ENCODE measurements at places on chromosomes 13 and 19.

DNA sequence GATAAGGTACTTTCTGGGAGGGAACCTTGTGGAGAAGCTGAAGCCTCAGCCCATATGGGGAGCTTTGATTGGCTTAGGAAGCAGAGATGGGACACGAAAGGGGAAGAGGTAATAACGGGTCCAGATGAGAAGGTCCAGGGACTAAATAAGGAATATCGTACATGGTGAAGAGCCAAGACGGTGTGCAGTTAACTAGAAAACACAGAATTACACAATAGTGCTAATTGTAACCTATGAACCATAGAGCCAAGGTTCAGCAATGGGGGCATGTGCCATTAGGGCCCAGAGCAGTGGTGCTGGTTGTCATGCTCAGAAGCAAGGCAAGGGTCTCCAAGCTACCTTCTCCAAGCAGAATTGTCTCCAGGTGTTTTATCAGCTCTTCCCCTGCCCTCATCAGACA lies 106.1 kb downstream of the IRS2 start:
- no peak for DNase-seq

- DNase-seq = no peak
Measured at GRCh38 chr13:113532156-113532806, 41.8 kb upstream of the DCUN1D2 start.

DNA sequence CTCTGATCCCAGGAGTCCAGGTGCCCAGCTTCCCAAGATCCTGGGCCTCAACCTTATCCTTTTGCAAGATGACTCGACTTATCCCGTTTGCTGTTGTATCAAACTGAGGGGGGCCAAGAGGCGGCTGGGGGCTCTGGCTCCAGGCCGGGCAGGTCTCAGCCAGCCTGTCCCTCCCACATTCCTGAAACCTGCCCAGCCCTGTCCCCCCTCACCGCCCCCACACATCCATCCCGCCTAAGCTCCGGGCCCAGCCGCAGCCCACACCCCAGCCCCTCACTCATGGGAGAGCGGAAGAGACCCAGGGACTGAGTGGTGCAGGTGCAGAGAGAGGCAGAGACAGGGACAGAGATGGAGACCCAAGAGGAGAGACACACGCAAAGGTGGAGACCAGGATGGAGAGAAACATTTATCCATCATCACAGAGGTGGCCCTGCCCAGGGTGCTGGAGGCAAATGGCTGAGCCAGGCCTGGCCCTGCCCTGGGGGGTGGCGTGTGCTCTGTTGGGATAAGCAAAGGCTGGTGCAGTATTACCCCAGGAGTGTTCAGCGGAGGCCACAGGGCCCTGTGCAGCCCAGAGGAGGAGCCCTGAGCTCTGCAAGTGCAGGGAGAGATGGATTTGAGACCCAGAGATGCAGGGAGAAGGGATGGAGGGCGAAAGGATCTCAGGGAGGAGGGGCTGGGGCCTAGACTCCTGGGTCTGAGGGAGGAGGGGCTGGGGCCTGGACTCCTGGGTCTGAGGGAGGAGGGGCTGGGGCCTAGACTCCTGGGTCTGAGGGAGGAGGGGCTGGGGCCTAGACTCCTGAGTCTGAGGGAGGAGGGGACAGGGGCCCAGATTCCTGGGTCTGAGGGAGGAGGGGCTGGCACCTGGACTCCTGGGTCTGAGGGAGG lies 1.6 kb downstream of the BCAM start:
- DNase-seq = no peak

GRCh38 chr13:45393941-45394570 lies 24.1 kb downstream of the SLC25A30 start:
- no peak for DNase-seq

- DNase-seq = no peak
Measured at GRCh38 chr13:30900952-30901749, 4.9 kb upstream of the MEDAG start.

DNA sequence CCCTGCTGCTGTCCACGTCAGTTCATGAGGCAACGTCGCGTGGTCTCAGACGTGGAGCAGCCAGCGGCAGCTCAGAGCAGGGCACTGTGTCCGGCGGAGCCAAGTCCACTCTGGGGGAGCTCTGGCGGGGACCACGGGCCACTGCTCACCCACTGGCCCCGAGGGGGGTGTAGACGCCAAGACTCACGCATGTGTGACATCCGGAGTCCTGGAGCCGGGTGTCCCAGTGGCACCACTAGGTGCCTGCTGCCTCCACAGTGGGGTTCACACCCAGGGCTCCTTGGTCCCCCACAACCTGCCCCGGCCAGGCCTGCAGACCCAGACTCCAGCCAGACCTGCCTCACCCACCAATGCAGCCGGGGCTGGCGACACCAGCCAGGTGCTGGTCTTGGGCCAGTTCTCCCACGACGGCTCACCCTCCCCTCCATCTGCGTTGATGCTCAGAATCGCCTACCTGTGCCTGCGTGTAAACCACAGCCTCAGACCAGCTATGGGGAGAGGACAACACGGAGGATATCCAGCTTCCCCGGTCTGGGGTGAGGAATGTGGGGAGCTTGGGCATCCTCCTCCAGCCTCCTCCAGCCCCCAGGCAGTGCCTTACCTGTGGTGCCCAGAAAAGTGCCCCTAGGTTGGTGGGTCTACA lies 6.6 kb downstream of the FSTL3 start:
- DNase-seq = no peak

DNA sequence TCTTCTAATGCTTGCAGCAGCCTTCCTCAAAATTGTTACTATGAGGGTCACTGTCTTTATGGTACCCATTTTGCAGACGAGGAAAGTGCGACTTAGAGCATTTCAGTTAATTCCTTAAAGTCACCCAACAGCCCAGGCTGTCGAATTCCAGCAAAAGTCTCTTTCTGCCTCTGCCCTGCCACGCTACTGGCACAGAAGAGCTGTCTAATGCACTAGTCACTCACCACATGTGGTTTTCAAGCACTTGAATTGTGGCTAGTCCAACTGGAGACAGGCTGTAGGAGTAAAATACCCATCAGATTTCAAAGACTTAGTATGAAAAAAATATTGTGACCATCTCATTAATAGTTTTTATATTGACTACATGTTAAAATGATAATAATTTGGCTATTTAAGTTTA lies 1.7 kb downstream of the FPR1 start:
- no peak for DNase-seq

GRCh38 chr13:109790086-109790485 lies 3.7 kb upstream of the IRS2 start:
- DNase-seq = no peak

GRCh38 chr19:11034449-11035213 lies 54.6 kb upstream of the LDLR start:
- DNase-seq = no peak

DNA sequence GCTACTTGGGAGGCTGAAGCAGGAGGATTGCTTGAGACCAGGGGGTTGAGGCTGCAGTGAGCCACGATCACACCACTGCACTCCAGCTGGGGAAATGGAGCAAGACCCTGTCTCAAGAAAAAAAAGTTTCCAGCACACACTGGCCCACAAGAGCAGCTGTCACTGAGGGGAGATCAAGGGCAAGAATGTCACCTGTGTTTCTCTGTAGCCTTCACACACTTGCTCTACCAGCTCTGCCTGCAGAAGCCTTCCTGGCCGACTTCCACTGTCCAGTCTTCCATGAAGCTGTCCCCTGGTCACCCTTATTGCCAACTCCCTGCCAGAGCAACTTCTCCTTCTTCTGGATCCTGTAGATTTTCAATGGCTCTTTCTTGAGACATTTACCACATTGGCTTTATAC lies 158.0 kb downstream of the KCTD15 start:
- DNase-seq = no peak

DNA sequence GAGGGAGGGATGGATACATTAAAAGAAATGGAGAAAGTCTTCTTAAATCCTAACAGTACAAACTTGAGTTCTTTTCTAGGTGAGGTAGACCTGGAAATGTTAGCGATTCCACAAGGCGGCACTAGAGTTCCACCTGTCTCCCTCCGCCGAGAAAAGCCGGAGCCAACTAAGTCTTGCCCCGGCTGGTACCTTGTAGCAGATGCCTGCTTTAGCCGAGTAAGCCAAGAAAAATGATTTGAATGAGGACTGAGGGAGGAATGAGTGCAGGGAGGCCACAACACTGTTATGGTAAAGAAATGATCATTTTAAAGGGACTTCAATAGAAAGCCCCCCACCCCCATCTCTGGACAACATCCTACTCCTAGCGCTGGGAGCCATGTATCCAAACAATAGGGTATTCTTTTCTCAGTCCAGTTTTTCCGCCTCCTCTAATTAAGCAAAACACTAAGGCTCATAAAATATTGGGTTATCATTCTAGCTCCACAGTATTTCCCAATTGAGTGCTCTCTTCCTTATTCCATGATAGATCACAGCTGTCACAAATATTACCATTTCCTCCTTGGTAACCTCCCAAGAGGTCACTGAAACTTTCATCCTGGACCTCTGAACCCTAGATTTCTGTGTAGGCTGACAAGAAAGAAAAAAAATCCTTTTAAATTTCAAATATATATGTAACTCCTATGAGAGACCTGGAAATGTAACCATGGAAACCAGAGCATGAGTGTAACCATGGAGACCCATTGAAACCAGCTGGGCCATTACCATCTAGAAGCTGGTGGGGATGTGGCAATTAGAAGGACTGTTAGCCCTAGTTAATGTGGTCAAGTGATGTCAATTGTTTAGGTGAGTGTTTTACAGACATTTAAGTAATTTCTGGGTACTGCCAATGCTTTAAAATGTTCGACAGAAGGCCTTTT lies 58.3 kb downstream of the GPALPP1 start:
- DNase-seq = peak; percentile 62

DNA sequence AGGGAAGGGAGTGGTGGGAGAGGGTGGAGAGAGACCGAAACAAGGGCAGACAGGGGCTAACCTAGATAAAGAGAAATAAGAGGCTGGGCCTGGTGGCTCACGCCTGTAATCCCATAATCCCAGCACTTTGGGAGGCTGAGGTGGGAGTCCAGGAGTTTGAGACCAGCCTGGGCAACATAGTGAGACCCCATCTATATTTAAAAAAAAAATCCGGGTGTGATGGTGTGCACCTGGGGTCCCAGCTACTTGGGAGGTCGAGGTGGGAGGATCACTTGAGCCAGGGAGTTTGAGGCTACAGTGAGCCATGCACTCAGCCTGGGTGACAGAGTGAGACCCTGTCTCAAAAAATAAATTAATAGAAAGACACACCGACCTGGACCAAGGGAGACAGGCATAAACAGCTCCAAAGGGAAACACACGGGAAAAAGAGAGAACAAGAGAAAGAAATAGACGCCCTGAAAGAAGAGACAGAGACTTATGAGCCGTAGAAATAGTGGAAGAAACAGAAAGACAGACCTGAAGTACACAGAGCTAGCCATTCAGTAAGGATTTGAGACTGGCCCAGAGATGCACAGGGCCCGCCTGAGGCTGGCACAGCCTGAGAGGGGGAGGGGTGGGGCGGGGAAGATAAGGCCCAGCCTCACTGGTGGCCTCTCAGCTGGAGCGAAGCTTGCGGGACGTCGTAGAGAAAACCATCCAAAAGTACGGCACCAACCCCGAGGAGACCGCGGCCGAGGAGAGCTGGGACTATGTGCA lies 2.2 kb downstream of the CD37 start:
- no peak for DNase-seq

DNA sequence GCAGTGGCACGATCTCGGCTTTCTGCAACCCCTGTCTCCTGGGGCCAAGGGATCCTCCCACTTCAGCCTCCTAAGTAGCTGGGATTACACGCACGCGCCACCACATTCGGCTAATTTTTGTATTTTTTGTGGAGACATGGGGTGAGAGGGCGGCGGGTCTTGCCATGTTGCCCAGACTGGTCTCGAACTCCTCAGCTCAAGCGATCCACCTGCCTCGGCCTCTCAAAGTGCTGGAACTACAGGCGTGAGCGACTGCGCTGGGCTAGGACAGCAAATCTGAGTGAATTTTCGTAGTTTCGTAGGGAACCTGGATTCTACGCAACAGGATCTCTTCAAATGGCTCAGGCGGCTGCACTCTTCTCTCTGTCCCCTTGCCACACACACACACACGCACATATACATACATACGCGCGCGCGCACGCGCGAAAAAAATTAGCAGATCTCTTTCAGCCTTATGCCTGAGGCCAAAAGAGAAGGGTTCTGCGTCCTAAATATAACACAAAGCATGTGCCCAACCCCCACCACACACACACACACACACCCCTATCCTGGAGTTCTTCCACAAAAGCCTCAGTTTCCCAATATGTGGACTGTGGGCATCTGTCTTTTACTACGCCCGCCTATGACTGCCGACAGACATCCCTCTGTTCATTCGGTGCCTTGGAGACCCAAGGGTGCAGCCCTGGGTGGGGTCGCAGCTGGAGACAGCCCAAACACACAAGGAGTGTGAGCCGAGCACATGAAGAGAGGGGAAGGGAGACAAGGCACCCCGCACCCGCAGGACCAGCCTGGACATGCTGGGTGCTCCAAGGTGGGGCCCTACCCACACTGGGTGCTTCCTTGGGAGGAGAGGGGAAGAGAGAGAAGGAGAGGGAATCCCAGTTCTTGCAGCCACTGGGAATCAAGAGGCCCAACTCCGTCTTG lies 616 bp downstream of the PINLYP start:
- DNase-seq = no peak

DNA sequence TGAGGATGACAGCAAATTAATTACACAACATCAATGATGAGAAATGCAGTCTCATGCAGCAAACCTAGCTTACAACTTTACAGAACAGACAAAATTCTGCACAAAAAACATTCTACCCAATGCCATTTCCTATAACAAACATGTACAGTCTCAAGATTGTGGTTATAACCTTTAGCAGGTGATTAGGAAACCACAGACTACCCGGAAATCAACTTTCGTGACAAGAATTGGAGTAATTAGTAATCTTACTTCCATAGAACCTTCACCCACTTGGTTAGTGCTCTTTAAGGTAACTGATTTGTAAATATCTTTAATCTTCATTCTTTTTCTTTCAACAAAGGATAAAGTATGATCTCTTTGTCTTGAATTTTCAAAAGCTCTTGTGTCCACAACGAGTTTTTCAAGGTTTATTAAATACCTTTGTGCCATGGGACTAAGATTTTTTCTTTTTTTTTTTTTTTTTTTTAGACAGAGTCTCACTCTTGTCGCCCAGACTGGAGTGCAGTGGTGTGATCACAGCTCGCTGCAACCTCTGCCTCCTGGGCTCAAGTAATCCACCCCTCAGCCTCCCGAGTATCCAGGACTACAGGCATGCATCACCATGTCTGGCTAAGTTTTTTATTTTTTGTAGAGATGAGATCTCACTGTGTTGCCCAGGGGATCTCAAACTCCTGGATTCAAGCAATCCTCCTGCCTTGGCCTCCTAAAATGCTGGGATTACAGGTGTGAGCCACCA lies 78.8 kb downstream of the MAP4K1 start:
- no peak for DNase-seq
